B cell (primary cell): ENCODE measurements at places on chromosomes 5 and 9. TPM values are rescaled to one million over a fixed set of nuclear protein-coding genes. Genes with fewer than 3 reads are reported as not detected.

- DNase-seq = no peak
Observed at GRCh38 chr9:130635306-130635705, 29.1 kb upstream of the PRDM12 start.

- no peak for DNase-seq
Observed at GRCh38 chr9:13967438-13967837, 346.5 kb downstream of the NFIB start.

DNA sequence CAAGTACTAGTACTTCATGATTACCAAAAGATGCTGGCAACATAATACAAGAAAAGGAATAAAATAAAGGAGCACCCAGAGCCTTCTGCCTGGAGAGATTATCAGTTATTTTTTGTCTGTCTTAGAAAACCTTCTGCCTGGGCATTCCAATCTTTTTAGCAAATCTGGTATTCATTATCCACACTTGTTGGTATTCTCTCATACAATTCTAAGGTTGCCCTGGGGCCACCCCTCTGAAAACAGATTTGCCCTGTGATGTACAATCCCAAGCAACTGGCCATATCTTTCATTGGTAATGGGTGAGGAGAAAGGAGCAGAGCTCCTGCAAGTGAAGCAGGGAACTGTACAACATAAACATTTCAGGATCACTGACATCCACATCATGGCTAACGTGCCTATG is 47.8 kb downstream of the WDR41 start:
- DNase-seq = no peak

DNA sequence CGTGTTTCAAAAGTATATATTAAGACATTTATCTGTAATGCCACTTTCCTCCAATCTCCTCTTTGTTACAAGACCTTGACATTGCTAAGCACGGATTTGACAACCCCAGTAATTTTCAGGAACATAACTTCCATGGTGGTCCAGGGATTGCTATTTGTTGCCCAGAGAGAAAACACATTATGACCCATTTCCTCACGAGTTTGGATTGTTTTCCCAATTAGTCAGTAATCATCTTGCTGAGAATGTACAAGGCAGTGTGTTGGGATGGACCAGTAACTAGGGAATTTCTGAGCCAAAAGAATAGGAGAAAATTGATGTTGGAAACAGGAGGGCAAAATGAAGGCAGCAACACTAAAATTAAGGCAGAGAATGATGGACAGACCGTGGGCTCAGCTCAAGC is 574.1 kb downstream of the EBF1 start:
- no peak for DNase-seq

- no peak for DNase-seq
Observed at GRCh38 chr5:104347119-104347708, 784.6 kb upstream of the NUDT12 start.

DNA sequence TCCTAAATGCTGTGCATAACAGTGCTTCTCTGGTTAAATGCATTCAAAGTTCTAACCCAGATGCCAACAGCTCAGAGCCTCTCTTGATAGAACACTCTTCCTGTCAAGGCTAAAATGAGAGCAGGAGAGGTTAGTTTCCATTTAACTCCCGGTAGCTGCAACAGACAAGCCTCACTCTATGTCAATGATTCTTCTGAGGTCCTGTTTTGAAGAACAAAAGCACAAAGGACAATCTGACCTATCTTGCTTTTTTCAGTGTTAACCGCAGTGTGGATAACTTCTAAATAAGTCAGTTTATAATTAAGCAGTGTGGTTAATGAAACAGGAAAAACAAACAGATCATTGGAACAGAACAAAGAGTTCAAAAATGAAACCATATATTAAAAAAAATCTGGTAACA is 80.7 kb downstream of the ANKRD55 start:
- DNase-seq = no peak

DNA sequence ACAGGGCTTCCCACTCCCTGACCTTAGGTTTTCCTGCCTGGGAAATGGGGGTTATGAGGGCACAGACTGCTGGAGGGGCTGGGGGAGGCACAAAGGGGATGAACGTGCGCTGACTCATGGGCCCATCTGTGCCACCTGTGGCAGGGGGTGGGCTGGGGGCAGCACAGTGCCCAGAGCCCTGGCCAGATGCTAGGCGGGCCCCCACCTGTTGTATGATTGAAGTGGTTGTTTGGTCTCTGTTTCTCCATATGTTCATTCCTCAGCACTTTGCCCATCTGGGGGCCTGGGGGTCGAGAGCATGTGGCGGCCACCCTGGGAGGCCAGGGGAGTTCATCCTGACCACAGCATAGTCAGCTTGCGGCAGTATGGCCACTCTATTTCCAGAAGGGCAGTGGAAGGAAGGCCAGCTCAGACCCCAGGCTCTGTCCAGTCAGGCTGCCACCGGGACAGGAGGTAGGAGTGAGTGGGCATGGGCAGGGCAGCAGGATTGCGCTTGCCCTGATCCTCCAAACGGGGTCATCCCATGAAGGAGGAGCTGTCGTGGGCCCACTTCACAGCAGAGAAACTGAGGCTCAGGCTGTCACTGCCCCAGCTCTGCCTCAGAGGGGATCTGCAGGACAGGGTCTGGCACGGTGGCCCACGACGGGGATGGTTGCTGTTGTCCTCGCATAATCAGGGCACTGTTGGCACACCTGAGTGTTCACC is 841 bp upstream of the NINJ1 start:
- no peak for DNase-seq

GRCh38 chr5:113119246-113119924 is 142.8 kb downstream of the DCP2 start:
- DNase-seq = no peak

The KLHL3 gene
- total RNA-seq = 4.5 and 10.4 TPM in 2 replicates

The PKD2L2 gene
- 0.37 and 0.63 TPM in 2 replicates for total RNA-seq

The ZDHHC11B gene
- total RNA-seq = 0.10 and 0.52 TPM in 2 replicates

The GRXCR2 gene
- total RNA-seq = not detected in 2 replicates

The SCGB3A2 gene
- total RNA-seq = not detected in 2 replicates

The GARIN3 gene
- total RNA-seq = not detected in 2 replicates

The TMC1 gene
- not detected in 2 replicates for total RNA-seq
